ENCODE measurements at places on chromosomes 6 and 20. TPM values are rescaled to one million over a fixed set of nuclear protein-coding genes. Genes with fewer than 3 reads are reported as not detected.

The RCAN2 gene
- total RNA-seq, result 0.44 TPM

The GSTA3 gene
- not detected for total RNA-seq

The IL22RA2 gene
- total RNA-seq, result not detected

The SLC44A4 gene
- total RNA-seq, result 0.12 TPM

The CCM2L gene
- total RNA-seq, result not detected

The PBOV1 gene
- total RNA-seq, result not detected

The VARS2 gene
- 74.0 TPM for total RNA-seq

The FAXC gene
- not detected for total RNA-seq

The HLA-DMB gene
- 2.8 TPM for total RNA-seq

The BTN1A1 gene
- not detected for total RNA-seq

The DNAH8 gene
- 0.05 TPM for total RNA-seq

The COL21A1 gene
- total RNA-seq, result not detected

The OR10C1 gene
- not detected for total RNA-seq

The IL20RA gene
- not detected for total RNA-seq

The CCN6 gene
- total RNA-seq, result 0.17 TPM

The FAM50B gene
- 9.0 TPM for total RNA-seq

The PHACTR3 gene
- total RNA-seq, result not detected

The FAM83B gene
- not detected for total RNA-seq

The NR2E1 gene
- total RNA-seq, result not detected

The UBE2C gene
- total RNA-seq, result 118 TPM

The ANKRD66 gene
- total RNA-seq, result not detected
